NCI-H1092 treated with DMSO at 0.1 percent for 48 hours (cell line): ENCODE measurements at places on chromosomes 2 and 18.

DNA sequence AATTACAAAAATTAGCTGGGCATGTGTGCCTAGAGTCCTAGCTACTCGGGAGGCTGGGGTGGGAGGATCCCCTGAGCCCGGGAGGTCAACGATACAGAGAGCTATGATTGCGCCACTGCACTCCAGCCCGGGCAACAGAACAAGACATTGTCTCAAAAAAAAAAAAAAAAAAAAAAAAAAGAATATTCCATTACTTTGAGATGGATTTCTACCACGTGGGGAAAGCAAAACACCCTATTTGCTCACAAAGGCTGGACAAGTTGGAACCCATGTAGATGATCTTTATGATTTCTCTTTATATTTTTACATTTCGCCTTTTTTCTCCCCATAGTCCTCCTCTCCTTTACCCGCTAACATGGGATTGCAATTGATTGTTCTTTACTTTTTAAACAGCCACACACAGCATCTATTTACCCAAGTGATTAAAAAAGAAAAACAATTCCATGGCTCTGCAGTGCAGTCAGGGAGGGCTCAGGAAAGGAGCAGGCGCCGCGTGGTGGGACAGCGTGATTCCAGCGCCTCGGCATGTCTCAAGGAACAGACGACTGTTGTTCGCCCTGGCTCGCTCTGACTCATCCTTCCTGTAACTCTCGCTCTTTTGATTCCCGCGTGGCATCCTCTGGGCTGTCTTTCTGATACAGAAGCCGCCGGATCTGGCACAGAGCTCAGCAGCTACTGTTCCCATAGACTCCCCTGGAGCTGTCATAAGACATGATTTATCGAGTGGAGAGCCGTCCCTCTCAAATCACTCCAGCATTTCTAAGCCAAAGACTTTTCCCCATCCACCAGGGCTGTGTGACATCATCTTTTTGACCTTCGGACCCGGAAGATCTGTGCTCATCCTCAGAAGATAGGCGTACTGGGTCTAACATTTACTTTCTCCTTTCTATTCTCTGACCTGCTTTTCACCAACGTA lies 230.4 kb upstream of the AGAP1 start:
- no peak for DNase-seq

DNA sequence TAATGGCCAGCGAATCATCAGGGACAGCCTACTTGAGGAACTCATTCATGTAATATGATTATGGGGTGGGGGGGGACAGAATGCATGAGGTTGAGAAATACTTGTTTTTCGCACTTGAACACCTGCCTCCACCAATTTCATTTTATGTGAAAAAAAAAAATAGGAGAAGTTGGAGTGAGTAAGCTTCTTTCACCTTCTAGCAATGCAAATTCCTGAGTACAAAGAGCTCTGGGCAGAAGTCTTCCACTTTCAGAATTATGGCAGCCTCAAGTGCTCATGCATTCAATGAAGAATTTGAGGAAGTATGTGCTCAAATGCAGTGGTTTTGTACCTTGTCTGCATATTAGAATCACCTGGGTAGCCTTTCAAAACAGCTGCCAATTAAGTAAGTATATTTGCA lies 40.1 kb upstream of the GPD2 start:
- no peak for DNase-seq

- no peak for DNase-seq
These were observed 113.7 kb downstream of the ZEB2 start for GRCh38 chr2:144405982-144406788.

DNA sequence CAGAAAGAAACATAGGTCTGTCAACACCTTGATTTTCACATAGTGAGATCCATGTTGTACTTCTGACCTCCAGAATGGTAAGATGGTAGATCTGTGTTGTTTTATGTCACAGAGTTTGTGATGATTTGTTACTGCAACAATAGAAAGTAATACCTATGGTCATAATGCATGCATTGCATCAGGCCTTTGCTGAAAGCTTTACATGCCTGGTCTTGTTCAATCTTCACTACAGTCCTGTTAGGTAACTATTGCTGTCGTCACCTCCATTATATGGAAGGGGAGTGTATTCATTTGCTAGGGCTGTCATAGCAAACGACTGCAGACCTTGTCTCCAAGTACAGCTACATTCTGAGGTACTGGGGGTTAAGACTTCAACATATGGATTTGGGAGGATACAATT lies 243.5 kb downstream of the ANAPC1 start:
- DNase-seq = no peak

DNA sequence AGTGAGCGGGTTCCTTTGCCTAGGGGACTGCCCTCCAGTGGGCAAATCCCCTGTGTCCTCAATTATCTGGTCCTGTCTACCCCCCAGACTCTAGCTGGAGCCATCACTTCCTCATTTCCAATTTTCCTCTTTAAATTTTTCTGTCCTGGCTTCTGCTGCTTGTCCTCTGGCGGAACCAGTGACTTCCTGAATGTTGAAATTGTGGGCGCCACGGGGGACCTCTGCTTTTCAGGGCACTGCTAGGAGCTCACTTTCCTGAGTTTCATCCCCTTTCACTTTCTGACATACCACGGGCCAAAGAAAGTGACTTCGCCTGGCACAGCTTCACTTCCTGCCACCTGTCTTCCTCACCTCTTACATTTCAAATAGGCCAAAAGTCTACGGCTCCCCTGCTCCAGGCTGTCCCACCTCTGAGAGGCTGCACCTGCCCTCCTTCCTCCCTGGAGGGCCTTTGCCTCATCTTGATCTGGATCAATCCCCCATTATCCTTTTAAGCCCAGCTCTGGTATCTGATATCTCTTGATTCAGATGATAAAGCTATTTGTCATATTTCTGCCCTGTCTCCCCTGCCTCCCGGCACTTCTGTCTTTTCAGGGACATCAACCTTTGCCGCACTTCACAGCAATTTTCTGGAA lies 1.4 kb upstream of the MARCO start:
- DNase-seq = no peak

DNA sequence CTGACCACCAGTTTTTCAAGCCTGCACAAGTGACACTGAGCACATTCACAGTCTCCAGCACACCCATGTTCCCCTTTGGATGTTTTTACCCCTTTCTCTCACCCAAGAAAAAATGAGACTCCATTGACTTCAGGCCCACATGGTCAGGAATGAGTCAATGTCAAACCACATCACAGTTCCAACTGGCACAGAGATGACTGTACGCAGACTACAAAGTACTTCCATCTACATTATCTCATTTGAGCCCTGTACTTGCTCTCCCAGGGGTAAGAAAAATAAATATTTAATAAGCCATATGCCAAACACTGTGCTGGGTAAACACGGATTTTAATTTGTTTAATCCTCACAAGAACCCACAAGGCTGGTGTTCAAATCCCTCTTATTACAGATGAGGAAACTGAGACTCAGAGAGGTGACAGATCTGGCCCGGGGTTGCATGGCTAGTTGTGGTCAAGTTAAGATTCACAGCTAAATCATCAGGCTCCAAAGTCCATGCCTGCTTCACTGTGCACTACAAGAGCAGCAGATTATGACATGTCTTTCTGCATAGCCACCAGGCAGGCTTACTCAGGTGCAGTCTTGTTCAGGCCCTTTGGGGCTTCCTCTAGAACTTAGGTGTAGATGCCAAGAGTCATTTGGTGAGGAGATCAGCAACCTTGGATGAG lies 106.1 kb downstream of the TXNL1 start:
- no peak for DNase-seq

GRCh38 chr18:54879691-54880090 lies 51.4 kb downstream of the RAB27B start:
- DNase-seq = no peak

GRCh38 chr2:213288913-213289700 lies 4.8 kb downstream of the SPAG16 start:
- DNase-seq = no peak

- DNase-seq = no peak
These were observed 1.9 kb upstream of the WDR75 start for GRCh38 chr2:189439342-189439741.

- DNase-seq = no peak
These were observed 34.3 kb upstream of the ITM2C start for GRCh38 chr2:230830428-230830827.
